NCI-H1092 (cell line): ENCODE measurements at places on chromosomes 3 and 15.

GRCh38 chr3:151146071-151146730, 56.8 kb downstream of the GPR171 start:
- peak; percentile 72 for DNase-seq

DNA sequence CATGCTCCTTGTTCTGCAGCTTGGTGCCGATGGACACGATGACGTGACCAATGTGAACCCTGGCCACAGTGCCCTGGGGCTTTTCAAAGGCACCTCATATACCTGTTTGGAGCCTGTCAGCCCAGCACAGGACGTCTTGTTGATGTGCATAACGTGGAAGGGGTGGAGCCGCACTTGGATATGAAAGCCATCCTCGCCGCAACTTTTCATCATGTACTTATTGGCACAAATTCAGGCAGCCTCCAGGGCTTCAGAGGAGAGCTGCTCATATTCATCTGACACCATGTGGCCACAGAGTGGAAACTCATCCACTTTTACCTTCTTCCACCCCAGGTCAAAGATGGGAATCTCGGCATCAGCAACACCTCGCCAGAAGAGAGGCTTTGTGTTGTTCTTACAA, 24.7 kb downstream of the POPDC2 start:
- DNase-seq, result no peak

GRCh38 chr3:16807391-16807790, 77.4 kb upstream of the PLCL2 start:
- no peak for DNase-seq

DNA sequence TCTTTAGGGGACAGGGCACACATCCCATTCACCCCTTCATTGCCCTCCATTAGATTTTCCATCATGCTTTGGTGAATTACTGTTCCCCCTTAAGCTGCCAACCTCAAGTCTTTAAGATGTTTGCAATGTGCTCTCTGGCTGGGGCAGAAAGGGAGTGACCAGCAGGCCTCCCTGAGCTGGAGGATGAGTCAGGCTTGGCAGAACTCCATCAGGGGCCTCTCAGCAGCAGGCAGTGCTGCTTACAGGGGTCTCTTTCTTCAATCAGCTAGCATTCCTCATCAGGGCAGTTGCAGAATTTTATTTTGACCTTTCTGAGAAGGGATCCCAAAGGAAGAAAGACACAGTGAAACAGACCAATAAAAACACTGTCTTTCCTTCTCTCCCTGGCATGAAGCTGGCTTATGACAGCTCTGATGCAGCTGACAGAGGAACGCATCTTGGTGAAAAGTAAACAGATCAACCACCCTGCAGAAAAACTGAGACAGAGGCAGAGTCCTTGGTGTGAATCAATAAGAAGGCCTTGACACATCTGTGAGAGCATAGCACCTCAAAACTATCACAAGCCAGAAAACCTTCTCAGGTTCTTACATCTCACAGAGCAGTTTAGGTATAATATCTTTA, 88.7 kb upstream of the MRPL3 start:
- no peak for DNase-seq

DNA sequence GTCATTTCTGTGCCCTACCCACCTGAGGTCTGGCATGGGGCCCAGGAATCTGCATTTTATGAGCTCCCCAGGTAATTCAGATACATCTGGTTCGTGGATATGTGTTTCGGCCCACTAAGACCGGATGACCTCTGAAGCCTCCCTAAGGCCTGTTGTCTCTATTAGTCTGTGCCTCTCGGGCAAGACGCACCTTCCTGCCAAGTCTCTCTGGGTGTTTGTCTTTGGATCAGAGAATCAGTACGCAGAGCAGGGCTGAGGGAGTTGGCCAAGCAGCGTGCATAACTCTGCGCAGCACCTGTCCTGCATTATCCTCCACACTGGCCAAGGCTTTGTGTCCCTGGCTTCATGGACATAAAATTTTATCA, 181.0 kb downstream of the THSD4 start:
- DNase-seq, result no peak

GRCh38 chr15:86773736-86774135, 694.1 kb downstream of the AGBL1 start:
- DNase-seq, result peak; percentile 6
